ENCODE measurements at places on chromosomes 2 and 18.

DNA sequence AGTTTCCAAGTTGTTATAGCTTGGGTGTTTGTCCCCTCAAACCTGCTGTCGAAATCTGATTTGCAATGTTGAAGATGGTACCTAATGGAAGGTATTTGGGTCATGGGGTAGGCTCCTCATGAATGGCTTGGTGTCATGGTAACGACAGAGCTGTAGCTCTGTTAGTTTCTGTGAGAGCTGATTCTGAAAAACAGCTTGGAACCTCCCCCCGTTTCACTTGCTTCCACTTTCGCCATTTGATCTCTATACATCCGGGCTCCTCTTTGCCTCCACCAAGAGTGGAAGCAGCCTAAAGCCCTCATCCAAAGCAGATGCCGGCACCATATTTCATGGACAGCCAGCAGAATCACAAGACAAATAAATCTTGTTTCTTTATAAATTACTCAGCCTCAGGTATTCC is 1035.1 kb upstream of the SLC39A10 start:
- no peak for DNase-seq

- DNase-seq: no peak
Observed at GRCh38 chr18:44783371-44783770, 102.7 kb downstream of the SETBP1 start.

DNA sequence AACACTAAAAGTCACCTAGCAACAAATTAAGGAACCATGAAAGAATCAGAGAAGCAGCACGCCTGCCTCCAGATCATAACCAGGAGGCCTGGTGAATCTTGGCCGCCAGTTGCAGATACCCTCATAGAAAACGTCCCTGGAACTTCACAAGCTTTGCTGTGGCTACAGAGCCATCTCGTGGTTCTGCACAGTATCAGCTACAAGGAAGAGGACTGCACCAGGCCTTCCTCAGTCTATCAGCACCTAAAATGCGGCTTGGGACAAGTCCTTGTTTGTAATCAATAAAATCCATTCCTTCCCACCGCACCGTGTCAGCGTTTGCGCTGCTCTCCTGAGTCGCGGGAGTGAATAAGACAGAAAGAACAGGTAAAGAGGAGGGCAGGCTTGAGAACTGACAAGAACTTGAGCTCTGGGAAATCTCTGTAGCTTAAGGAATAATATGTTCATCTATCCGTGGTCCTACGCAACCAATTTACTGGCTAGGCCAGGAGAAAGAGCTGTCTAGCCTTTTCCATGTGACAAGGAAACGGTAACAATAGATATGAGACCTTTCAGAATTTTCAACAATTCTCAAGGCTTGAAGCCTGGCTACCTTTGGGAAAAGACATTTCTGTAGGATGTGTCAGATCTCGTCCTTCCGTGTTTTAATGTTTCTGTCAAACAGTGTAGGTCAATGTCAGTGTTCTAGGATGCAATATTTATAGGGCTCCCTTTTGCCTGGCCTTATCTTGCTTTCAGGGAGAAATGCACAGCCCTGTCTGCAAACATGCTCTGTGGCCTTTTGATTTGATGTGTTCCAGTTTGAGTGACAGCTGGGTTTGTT is 128.5 kb upstream of the RAB12 start:
- DNase-seq: no peak

- no peak for DNase-seq
Observed at GRCh38 chr2:241376808-241377207, 20.7 kb downstream of the FARP2 start.

- no peak for DNase-seq
Observed at GRCh38 chr18:79470547-79470946, 74.8 kb downstream of the NFATC1 start.

- DNase-seq: no peak
Observed at GRCh38 chr2:64908406-64908805, 80.8 kb upstream of the SLC1A4 start.

GRCh38 chr2:134943540-134943939 is 24.9 kb downstream of the CCNT2 start:
- no peak for DNase-seq

Measured in CD4-positive, alpha-beta T cell treated with Interleukin-15 for 1 hour (primary cell).